ENCODE measurements at places on chromosomes 12 and 14.

GRCh38 chr12:104410326-104410725 is 46.4 kb upstream of the CHST11 start:
- no peak for DNase-seq

GRCh38 chr12:120485961-120486881 is 9.7 kb upstream of the DYNLL1 start:
- DNase-seq, result no peak

DNA sequence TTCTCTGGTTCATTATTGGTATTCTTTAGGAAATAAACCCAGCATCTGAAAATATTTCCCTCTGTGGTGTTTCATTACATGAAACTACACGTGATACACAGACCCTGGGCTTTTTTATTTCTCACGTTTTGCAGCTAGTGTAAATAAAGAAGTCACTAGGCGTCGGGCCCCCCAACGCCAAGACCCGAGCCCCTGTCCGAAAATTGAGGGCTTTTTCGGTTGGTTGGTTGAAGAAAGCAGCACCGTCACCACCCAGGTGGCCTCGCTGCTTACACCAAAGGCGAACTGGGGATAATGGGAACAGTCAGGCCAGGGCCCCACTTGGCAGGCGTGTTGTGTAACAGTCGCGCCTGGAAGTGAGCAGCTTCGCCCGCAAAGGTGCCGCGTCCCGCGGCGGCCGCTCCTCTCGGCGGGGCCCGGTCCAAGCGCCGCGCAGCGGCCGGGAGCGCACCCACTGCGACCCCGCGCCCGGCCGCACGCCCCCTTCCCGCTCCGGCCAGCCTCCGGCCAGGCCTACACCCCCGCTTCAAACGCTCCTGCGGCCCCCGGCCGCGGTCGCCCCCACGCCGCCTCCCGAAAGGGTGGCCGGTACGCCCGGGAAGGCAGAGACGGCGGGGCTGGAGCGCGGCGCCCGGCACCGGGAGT is 1.2 kb downstream of the DUSP16 start:
- no peak for DNase-seq

GRCh38 chr14:24241829-24242443 is 487 bp downstream of the TINF2 start:
- peak; percentile 68 for DNase-seq

DNA sequence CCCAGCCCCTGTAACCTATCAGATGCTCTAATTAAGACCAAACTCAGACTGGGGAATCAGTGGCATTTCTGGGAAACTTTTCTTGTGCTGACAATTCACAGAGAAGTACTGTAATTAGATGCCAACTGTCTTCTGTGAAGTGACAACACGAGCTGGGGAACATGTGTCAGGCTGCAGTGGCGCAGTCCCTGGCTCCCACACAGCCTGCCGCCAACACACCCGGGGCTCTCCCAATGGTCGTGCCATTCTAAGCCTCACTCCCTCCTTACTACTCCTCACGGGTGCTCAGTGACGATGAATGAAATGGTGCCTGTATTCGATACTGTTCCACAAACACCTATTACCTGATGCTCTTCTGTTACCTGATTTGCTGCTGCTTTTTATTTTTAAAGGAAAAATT is 18.6 kb downstream of the GARIN2 start:
- DNase-seq, result no peak

DNA sequence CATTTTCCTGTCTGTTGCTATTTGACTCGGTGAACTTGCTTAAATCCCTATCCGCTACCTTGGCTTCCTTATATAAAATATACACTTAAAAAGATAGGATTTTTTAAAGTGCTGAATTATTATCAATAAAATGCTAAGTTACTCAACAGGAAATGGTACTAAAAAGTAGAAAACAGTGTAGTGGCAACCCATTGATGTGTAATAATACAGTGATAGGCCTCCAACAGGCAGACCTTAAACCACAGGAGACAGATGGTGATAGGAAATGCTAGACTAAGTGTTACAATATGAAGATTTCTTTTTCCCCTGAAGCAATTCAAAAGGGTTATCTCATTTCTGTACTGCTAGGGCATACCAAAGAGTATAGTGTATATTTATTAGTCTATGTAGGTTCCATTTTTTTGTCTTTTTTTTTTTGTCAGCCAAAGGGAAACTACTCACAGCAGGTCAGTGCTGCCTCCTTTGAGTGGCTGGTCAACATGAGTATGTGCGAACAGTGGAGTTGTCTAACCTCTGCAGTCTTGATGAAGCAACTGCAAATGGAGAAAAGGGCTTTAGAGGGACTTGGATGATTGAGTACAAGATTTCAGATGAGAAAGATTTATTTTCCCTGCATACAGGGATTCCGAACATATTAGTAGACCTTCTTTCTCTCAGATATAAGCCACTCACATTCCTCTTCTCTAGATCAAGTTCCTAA is 183.8 kb downstream of the ACSS3 start:
- no peak for DNase-seq

DNA sequence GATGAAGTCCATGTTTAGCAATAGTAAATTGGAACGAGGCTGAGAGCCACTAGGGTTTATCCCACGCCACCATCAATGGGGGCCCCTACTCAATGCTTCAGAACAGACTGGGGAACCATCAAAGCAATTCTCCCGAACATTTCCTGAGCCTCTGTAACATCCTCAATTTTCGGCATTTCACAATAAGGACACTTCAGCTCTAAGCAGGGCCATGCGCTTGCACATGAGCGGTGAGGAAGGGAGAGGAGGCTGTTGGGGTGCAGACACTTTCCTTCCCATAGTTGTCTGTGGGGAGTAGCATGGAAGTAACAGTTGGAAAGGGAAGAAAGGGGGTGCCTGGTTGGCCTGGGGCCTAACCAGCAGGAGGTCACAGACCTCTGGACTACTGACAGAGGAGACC is 129.9 kb upstream of the PRMT8 start:
- DNase-seq, result no peak

DNA sequence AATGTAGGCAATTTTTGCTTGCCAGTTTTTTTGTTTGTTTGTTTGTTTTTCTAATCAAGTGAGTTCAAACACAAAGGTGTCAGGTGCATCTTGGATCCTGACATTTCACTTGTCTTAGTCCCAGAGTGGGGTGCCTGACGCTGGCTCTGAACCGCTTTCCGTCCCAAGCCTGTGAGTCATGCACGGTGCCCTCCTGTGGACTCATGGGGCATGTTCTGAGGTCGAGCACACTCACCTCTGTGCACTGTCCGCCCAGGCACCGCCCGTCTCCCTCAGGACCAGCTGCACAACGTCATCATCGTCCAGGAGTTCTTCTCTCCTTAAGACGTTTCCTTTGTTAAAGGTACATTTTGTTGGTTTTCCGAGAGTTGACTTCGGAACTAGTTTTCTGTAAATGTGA is 98.2 kb downstream of the GLT1D1 start:
- no peak for DNase-seq

DNA sequence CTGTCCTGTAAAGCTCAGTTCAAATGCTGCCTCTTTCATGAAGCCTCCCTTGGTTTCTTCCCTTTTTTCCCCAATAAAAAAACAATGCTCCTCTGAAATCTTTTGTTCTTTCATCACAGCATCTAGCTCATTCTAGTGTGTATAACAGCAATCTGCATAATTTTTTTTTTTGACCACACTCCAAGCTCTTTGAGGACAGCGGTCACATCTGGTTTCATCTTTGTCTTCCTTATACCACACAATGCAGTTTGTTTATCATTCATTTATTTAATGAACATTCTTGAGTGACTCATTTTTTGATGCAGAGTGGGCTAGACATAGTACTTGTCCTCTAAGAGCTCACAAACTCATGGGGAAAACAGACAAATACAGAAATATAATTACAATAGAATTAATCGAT is 7.3 kb downstream of the GNG2 start:
- DNase-seq, result no peak

GRCh38 chr12:27502021-27502435 is 22.0 kb upstream of the PPFIBP1 start:
- DNase-seq, result no peak

- no peak for DNase-seq
Measured at GRCh38 chr12:123749355-123749754, 12.7 kb upstream of the DNAH10 start.

DNA sequence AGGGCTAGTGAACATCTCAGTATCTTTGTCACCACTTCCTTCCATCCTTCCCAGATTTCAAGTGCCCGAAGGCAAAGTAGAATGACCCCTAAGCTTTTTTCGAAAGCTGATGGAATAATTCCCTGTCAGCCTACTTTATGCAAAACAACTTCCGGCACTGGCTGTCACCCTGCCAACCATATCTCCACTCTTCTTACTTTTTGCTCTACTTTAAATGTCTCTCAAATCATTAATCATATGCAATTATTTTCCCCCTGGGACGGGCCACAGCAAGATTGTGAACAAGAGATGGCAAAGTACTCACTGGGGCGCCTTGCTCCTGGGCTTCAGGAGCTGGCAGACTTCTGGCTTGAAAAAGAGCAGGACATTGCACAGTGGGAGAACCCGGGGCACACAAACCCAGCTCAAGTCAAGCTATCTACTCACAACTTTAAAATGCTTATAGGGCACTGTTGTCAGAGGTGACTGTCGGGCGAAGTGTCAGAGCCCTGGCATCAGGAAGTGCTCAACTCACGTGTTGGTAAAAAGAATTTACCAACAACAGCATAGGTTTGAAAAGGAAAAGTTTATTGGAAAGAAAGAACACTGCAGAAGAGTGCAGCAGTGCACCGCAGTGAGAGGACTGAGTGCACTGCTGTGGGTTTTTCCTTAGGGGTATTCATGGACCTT is 373.5 kb downstream of the PAWR start:
- no peak for DNase-seq

DNA sequence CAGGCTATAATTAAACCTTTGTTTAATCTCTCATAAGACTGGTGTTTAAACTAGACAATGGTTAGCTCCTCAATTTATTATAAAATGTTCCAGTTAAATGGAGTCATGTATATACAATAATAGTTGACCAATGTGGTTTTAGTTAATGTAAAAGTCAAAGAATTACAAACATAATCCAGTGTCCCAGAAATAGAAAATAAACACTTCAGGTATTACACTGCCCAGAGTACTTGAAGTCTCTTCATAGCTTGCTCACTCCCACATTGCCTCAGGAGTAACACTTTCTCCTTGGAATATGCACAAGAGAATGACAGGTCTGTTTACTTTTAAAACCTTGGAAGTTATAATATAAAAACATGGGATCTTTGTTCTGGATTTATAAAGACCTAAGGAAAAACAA is 60.5 kb downstream of the SLC38A1 start:
- no peak for DNase-seq

GRCh38 chr14:67557118-67557517 is 24.0 kb downstream of the PLEKHH1 start:
- DNase-seq, result no peak

- DNase-seq, result no peak
Measured at GRCh38 chr12:91327131-91327530, 144.5 kb upstream of the DCN start.

- DNase-seq, result no peak
Measured at GRCh38 chr14:63051301-63051700, 6.0 kb upstream of the KCNH5 start.

DNA sequence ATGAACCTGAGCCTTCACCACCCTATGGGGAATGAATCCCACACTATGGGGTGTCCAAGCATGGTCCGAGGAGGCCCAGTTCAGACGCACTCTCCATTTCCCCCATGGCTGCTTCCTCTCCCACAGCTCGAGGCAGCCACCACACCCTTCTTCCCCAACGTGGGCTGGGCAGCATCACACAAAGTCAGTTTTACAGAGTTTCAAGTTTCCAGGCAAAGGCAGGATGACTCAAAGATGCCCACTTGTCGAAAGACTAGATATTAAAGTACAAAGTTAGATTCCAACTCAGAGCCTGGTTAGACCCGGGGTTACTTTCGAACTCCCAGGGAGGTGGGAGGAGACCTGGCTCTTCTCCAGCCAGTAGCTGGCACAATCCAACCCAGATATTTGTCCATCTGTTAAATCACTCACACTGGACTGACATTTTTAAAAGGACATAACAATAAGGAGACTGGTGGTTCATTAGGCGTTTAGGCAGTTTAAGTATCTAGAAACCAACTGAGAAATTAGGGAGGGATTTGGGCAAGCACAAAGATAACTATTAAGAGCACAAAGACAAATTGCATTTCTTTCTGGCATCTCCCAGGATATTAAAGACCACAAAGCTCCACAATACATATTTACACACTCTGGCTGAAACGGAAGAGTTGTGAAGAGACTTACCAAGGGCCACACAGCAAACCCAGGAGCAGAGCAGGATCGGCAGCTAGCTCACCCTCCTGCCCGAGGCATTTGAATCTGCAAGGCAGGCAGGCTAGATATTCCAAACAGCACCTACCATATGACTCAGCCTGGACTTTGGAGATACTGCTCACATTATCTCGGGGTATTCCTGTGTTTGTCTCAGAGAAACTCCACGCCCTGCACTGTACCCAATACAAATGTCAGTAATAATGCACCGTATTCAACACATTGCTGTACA is 34.8 kb downstream of the TMCC3 start:
- no peak for DNase-seq

GRCh38 chr14:50056435-50056834 is 59.9 kb downstream of the VCPKMT start:
- no peak for DNase-seq

DNA sequence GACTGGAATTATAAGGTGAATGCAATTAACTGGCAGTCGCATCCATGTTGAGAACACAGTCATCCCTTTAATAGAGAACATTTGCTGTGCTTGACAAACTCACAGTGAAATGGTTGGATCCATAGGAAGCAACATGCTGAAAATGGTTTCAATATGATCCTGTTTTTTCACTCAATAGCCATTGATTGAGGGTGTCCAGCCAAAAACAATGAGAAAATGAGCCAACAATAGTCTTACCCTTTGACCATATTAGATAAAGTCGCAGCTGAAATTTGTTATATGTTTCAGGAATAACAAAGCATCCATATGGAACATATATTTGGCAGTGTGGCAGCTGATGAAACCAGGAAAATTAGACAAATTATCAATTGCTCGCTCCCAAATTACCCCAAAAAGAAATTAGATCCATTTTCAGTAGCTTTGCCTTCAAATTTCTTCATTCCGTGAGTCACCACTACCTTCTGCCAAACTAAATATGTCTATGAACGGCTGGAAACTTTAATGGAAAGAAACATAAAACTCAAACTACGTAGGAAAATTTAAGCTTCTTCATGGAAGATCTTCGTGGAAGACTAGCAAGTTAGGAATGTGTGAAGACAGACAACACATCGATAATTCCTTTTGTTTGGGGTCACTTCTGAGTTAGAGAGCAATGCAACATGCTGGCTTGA is 17.4 kb downstream of the IGF1 start:
- DNase-seq, result no peak

- DNase-seq, result no peak
Measured at GRCh38 chr14:71346685-71347084, 439.4 kb downstream of the PCNX1 start.

DNA sequence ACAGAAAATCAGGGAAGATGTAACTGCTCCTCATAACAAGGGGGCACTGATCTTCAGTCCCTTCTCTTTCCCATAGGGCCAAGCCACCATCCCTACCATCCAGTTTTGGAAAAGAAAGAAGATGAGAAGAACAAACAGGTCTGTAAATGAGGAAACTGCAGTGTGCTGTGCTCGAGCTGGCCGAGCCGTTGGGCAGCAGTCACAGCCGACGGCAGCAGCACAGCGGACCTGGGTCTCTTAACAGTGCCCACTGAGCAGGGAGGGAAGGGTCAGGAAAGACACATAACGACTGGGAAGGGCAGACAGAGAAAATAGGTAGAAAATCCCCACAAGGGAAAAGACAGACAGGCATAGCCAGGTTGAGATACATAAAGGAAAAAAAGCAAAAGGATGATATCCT is 38.2 kb downstream of the BDKRB1 start:
- DNase-seq, result no peak

Data from NT2/D1 (cell line).